Activated CD8-positive, alpha-beta T cell treated with anti-CD3 and anti-CD28 coated beads for 36 hours (primary cell): ENCODE measurements at places on chromosomes 4 and X.

GRCh38 chrX:54067766-54068165, 23.5 kb upstream of the PHF8 start:
- no peak overlapping the region for H3K4me3 ChIP-seq
- DNase-seq, result no peak
- no peak overlapping the region for H3K27ac ChIP-seq

DNA sequence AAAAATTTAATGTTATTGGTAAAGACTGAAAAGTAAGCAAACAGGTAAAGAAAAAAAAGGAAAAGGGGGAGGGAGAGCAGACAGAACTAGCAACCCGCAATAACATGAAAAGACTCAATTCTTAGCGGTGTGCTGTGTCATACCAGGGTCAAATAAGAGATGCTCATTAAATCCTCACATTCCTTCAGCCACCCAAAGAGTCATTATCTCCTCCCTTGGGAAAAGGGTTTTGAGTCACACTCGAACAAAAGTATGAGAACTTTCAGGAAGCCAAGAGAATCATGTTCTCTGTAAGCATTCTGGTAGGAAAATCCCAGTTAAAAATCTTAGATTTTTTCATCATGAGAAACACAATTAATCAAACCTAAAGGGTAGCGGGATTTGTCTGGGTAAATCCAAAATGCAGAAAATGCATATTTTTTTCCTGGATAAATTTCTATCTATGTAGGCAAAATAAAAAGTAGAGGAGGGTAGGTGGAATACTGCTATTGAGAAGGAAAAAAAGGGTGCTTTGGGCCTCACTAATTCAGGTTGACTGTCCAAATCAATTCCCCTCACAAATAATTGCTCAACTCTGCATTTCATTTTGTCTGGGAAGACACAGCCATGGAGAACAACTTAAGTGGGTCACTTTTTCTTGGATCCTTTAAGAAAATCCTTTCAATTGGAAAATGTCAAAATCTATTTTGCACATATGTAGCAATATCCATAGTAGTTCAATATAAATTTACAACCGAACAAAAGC, 23.2 kb downstream of the TNIP3 start:
- peaks cover 52% of the 10 kb centered on the region for H3K4me1 ChIP-seq
- peak overlapping the region; percentile 72 for H3K27ac ChIP-seq
- no peak for DNase-seq
- H3K36me3 ChIP-seq, result peaks cover 19% of the 10 kb centered on the region
- H3K27me3 ChIP-seq, result no peaks in the 10 kb centered on the region

- no peak overlapping the region for H3K27ac ChIP-seq
- no peaks in the 10 kb centered on the region for H3K4me1 ChIP-seq
- no peak for DNase-seq
- H3K4me3 ChIP-seq, result no peak overlapping the region
Observed at GRCh38 chr4:4914059-4914820, 54.8 kb downstream of the MSX1 start.

DNA sequence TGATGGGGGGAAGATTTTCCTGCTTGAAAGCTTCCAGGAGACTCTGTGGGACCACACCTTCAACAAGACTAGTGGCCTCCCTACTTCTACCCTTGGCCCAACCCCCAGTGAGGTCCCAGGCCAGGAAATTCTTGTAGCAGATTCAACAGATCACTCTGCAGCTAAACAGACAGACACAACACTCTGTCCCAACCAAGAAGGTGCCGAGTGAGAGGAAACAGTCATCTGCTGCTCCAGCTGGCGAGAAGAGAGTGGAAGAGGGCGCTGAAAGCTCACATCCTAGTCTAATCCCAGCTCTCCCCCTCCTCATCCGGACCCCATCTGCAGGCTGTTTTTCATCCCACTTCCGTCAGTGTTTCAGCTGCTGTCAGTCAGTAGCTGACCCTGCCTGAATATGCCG, 63.4 kb downstream of the CHRDL1 start:
- H3K36me3 ChIP-seq, result no peaks in the 10 kb centered on the region
- H3K4me3 ChIP-seq, result no peak overlapping the region
- DNase-seq, result no peak
- no peaks in the 10 kb centered on the region for H3K4me1 ChIP-seq
- H3K27me3 ChIP-seq, result no peaks in the 10 kb centered on the region

DNA sequence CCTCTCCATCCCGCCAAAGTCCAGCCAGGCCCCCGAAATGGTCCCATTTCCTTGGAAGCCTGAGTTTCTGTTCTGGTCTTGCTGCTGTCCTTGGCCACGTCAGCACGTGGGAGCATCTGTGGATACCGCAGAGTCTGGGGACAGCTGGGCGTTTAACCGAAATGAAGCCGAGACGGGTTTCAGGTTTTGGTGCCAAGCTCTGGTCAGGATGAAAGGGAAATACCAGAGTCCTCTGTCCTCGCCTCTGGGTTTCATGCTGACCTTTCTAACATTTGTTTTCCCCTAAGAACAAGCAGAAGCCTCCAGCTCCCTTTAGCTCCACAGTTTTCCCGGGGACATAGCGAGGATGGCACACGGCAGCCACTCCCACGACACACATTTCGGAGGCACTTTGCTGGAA, 19.7 kb downstream of the SHOX start:
- no peak overlapping the region for H3K27ac ChIP-seq
- no peaks in the 10 kb centered on the region for H3K36me3 ChIP-seq
- DNase-seq, result no peak
- H3K4me3 ChIP-seq, result no peak overlapping the region
